SK-N-SH (cell line): ENCODE measurements at places on chromosomes 16 and 17.

- no peak for DNase-seq
Measured at GRCh38 chr16:66289986-66290385, 76.5 kb upstream of the CDH5 start.

DNA sequence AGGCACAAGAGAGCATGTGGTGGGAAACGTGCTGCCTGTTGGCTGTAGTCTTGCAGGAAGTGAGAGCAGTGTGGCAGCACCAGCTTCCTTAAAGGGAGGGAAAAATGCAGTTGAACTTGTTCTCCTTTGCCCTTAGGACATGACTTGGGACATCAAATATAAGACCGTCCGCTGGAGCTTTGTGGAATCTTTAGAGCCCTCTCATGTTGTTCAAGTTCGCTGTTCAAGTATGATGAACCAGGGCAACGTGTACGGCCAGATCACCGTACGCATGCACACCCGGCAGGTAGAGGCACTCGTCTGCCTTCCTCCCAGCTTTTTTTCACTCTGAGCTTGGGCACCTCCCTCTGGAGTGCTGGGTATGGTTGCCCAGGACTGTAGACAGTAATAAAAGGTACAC, 23.3 kb downstream of the GPR179 start:
- no peak for DNase-seq

DNA sequence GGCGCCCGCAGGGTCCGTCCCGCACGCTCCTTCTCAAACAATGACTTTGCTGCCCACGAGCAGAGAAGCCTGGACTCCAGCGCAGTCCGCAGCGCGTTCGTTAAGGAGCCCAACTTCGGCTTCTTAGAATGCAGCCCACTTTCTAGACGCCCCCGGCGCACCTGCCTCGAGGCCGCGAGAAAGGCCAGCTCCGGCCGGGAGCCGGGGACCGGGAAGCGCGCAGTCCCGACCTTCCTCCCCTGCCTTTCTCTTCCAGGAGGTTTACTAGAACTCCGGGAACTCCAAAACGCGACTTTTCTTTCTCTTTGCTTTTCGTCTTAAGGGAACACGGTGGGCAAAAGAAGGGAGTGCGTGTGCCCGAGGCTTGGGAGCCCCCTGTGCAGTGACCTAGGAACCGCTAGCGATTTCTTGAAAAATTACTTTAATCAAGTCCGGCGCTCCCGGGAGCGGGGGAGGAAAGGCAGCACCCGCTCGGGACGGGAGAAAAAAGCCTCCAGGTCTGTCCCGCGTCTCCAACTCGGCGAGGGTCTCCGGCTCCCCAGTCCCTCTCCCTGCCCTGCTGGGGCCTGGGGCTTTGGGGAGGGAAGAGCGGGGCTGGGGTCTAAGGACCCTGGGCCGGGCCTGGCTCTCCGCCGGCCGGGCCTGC, 2.6 kb downstream of the HNF1B start:
- DNase-seq, result peak; percentile 62

DNA sequence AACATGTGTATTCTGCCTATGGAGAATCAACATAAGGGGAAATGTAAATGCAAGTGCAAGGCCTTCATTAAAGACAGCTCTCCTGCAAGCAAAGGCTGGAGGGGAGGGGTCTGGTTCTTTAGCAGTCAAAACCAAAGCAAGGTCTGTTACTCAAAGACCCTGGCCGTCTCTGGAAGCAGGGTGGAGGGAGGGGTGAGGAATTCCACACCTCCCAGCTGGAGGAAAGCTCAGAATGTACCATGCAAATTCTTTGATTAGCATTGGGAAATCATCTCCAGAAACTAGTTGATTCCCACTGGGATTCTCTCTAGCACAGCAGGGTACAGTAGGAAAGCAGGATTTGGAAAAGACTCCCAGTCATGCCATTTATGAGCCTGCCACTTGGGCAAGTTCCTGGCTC, 77.3 kb upstream of the ASIC2 start:
- no peak for DNase-seq

DNA sequence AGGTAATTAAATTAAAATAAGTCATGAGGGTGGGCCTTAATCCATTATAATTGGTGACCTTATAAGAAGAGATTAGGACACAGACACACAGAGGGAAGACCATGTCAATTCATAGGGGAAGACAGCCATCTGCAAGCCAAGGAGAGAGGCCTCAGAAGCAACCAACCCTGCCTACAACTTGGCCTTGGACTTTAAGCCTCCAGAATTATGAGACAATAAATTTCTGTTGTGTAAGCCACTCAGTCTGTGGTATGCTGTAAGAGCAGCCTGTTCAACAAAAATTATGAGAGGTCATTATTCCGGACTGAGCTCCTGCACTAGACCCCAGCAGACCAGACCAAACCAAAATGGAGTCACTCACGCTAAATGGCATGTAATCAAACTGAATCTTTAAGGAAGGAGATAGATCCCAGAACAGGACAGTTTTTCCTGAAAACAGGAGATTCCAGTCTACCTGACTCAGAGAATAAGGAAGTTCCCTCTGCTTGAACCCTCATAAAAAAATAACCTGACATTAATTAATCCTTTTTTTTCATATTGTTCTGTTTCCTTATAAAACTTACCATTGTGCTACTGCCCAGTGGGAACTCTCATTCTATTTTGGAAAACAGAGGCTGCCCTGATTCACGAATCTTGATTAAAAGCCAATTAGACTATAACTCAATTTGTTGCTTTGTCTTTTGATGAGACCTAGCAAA, 74.3 kb downstream of the DNAH3 start:
- DNase-seq, result no peak
